ENCODE measurements at places on chromosomes 5 and 9. TPM values are rescaled to one million over a fixed set of nuclear protein-coding genes. Genes with fewer than 3 reads are reported as not detected.

The SLC1A3 gene
- total RNA-seq = 48.8 TPM

The AOPEP gene
- total RNA-seq = 12.1 TPM

The GMCL2 gene
- total RNA-seq = not detected

The PRELID2 gene
- total RNA-seq = 4.1 TPM

The ATP10B gene
- 0.03 TPM for total RNA-seq

The ABLIM3 gene
- total RNA-seq = 0.03 TPM

The RALGPS1 gene
- total RNA-seq = 8.8 TPM

The RASGEF1C gene
- 1.4 TPM for total RNA-seq

The FABP6 gene
- 0.48 TPM for total RNA-seq

The FAM78A gene
- 3.4 TPM for total RNA-seq

- no peak for DNase-seq
Measured at GRCh38 chr9:38386319-38386895, 6.1 kb upstream of the ALDH1B1 start.

GRCh38 chr5:174608631-174609097 lies 115.7 kb upstream of the MSX2 start:
- DNase-seq = no peak

DNA sequence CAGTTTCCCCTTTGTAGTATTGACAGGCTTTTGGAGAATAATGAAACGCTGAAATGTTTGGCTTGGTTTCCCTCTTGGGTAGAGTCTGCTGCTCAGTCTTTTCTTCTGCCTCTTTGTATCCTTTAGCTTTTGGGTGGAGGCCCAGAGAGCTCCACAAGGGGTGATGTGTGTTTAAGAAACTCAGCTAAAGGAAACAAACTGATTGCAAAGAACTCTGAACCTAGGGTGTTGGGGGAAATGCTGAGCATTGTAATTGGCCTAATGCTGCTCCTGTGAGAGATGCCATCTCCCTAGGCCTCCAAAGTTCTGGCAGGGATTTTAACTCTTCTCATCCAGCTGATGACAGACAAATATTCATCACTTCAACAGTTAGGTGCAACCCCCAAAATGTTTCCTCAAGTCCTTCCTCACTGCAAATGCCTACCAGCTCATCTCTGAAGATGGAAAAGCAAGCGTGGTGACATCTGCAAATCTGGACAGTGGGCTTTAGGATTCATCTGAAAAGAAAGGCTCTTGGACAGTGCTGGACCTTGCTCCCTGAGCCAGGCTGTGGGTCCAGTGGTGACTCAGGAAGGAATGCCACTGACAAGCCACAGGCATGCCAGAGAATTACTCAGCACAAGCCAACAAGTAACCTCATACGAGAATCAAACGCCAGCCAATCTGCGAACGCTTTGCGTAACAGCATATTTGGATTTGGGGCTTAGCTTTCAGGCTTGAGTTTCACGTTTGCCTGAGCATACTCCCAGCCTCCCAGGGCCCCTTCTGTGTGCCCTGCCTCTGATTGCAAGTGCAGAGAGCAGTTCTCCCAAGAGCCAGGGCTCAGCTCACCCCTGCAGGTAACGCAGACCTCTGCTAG lies 30.5 kb upstream of the ZSWIM6 start:
- DNase-seq = no peak

- no peak for DNase-seq
Measured at GRCh38 chr9:74718709-74719108, 169.0 kb downstream of the TRPM6 start.

DNA sequence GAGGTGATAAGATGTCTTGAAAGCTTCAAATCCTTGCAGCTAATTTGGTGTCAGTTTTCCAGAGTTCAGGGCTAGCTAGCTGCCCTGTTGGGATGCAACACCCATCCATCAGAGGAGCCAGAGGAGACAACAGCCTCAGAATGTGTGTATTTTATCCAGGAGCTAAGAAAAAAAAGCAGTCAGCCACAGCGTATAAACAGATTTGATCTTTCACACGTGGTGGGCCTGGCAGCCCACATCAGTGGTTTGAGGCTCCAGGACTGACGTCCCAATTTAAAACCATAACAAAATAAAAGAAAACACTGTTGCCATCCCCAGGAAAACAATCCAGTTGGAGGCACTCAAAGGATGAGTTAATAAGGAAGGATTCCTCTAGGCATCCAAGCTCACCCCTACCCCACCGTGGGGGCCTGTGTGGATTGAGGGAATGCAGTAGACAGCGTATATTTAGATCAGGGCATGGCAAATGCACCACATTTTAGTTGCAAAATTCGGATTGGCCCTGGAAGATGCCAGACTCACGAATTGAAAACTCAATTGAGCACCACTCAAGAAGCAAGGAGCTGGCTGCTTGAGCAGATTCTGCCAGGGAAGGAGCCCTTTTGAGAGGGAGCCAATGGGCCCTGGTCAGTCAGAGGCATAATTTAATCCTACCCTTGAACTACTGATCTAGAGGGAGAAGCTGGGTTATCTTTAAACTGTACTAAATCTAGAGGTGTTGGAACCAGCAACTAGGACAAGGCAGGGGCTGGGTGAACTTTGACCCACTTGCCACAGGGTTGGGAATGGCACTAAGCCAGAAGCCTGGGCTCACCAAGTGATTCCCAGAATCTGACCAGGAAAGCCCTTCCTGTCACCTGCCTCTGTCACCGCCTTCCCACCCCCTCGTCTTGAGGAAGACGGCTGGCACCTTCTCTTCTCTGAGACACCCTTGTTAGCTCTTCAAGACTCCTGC lies 17.5 kb downstream of the ADRA1B start:
- no peak for DNase-seq

DNA sequence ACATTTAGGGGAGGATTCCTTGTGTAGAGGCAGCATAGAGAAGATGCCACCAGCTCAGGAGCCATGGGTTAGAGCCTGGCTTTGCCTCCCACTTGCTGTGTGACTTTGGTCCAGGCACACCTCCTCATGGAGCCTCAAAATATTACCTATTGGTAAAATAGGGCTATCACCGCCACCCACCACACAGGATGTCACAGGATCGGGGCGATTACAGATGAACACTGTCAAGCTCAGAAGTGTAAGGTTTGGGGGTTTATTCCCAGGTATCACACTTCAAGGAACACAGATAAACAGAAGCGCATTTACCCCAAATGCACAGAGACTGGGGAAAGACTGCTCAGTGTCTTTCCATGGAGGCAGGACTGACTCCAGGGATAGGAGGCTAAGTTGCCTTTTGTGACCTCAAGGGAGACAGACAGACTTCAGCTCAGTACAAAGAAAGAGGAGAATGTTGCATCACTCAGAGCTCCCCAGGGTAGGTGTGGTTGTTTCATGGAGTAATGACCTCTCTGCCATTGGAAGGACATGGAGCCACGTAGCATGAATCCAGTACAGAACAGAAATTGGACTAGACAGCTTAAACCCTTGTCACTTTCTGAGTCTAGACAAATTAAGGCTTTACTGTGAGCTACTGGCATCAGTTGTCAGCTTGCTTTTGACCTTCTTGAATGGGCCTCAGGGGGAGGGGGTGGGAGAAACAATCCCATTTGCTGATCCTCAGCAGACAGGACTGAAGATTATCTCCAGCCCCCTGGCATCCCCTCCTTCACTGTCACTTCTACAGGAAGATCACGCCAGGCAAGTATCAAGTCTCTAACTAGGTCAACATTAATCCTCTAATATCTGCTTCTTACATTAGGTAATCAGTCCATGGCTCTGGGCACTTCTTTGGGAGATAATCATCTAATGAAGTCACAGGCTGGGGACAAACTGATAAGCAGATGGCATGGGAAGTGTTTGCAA lies 6.5 kb downstream of the TRAF1 start:
- no peak for DNase-seq

DNA sequence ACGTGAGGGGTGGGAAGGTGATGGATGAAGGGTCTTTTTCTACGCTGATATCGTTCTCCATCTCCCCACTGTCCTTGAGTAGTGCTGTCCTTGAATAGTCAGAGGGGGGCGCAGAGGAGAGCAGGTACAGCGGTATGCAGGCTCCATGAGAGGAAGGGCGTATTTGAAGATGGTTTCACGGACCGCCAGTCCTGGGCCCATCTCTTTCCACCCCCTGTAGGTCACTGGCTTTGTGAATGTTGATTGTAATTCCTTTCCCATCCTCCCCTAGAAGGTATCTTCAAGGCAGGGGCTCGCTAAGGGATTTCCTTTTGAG lies 40.8 kb upstream of the DAB2IP start:
- DNase-seq = peak; percentile 79

DNA sequence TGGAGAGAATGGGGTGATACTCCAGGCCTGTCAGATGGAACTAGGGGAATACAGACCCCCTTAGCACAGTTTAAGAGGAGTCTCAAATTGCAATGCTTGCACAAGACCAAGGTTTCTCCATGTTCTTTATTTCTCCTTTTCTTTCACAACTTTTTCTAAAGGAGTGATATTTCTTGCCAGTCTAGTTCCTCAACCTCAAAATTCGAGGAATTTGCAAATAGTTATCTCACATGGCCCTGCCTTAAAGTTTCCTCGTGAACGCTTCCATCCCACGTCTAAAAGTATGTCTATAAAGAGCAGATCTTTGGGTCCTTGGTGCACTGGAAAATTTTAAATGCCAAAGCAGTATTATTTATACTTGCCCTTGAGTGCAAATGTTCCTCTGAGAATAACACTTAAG lies 373.8 kb upstream of the KLF4 start:
- DNase-seq = no peak

DNA sequence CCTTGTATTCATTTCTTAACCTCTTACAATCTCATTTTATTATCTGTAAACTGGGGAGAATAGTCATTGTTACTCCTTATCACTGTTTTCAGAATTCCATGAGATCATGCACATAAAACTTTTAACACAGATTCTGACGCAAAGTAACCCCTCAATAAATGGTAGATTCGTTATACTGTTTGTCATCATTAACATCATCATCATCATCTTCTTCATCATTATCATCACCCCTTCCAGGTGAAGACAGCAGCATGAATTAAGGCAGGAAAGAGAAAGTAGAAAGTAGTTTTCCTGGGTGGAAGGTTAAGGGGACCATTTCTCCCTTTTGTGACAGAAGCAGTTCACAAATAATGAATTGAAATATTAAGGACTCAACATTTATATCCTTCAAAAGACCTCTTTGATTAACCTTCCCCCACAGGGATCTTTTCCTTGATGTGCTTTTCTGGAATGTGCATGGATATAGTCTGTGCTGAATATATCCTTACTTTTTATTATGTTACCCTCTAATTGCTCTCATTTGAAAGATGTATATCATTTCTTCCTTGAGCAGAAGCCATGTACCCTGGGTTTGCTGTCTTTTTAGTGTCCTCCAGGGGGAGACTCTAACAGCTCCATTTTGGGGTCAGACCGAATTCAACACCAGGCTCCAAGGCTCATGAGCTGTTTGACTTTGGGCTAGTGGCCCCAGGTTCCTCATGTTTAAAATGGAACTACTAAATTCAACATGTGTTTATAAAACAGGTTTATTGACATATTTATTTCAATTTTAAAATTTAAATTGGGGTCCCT lies 1029.9 kb upstream of the WWC1 start:
- peak; percentile 7 for DNase-seq

DNA sequence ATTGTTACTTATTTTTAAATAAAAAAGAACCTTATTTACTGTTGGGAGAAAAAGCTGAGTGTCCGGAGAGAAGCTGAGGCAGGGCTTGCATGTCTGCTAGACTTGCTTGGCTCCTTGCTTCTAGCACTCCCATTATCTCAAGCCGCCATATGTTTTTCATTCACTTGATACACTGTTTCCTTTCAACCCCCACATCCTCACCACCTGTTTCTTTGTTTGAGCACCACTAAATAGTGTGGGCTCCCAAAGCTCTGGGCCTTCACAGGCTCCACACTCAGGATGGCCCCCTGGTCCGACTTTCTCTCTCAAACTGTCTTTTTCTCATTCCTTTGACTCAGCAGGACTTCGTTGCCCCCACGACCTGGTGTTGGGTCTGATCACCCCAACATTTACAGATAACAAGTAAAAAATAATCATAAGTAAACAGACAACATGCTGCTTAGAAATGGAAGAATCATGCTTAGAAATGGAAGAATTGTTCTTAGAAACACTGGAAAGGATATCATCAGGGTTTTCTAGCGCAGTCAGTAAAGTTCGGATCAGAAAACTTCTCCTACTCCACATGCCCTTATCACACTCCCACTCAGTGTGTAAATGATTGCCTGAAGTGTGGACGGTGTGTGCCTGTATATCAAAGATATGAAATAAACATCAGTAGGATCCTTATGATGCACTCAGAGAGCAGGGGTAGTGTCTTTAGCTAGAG lies 58.5 kb downstream of the APTX start:
- no peak for DNase-seq

DNA sequence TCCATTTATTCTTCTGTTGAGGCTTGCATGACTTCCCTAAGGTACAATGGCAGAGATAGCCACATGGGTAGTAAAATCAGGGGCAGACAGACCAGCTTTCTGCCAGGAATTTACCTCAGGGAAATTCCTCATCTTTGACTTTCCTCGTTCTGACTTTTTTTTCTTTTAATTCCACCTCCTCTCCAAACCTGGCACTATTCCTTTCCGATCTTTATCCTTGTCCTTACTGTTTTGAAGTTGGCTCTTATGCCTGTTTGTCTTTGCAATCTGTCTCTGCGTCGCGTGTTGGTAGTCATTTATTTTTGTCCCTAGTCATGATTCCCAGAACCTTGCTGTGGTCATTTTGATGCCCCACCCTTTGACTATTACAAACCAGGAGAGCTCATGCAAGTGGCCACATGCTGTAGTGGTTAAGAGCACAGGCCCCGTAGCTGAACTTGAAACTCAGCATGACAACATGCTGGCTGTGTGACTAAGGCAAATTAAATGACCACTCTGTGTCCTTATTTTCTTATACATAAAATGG lies 19.0 kb downstream of the TMC1 start:
- DNase-seq = no peak

- peak; percentile 63 for DNase-seq
Measured at GRCh38 chr5:112917453-112917995, 4.5 kb downstream of the REEP5 start.

DNA sequence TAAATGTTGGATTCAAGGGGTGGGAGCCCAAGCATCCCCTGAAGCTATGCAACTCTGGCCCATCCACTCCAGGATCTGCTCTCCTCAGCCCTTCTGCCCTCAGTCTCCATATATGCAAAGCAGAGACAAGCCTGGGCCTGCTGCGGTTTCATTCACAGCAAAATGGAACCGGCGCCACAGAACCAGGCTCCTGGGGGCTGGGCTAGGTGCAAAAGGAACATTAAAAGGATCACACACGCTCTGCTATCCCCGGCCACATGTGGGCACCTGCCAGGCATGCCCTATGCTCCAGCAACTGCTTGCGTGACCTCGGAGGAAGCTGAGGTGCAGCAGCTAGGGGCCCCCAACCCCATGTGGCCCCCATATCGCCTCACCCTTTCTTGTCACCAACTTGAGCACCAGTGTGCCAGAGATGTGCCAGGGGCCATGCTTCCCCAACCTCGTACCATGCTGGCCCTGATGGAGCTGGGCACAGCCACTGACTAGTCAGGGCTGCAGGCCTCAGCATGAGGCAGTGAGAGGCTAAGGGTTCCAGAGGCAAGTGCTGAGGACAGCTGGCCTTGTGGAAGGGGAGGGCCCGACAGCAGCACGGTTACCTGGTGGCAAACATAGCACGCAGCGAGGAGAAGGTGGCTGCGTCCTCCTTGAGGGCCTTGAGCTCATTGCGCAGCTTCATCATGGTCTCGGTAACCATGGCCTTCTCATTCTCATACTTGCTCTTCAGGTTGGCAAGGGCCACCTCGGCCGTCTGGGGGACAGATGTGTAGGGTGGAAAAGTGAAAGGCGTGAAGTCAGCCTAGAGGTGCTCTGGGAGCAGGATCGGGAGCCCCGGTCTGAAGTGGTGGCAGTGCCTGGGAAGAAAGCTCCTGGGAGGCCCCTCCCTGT lies 47.2 kb downstream of the BICD2 start:
- DNase-seq = no peak

- DNase-seq = no peak
Measured at GRCh38 chr5:1079486-1079885, 32.4 kb downstream of the SLC12A7 start.

Measured in H7 (cell line).